ENCODE measurements at places on chromosomes 5 and 9.

DNA sequence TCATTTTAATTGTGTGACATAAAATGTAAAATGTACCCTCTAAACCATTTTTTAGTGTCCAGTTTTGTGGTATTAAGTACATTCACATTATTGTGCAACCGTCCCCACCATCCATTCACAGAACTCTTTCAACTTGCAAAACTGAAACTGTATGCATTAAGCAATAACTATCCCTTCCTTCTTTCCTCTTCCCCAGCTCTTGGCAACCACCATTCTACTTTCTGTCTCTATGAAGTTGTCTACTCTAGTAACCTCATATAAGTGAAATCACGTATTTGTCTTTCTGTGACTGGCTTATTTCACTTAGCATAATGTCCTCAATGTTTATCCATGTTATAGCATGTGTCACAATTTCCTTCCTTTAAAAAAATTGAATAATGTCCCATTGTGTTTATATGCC, 142.4 kb downstream of the C9orf152 start:
- DNase-seq = no peak

GRCh38 chr9:68975365-68976043, 38.4 kb downstream of the PRKACG start:
- DNase-seq = no peak

- no peak for DNase-seq
Measured at GRCh38 chr5:98906756-98907355, 22.0 kb downstream of the CHD1 start.

DNA sequence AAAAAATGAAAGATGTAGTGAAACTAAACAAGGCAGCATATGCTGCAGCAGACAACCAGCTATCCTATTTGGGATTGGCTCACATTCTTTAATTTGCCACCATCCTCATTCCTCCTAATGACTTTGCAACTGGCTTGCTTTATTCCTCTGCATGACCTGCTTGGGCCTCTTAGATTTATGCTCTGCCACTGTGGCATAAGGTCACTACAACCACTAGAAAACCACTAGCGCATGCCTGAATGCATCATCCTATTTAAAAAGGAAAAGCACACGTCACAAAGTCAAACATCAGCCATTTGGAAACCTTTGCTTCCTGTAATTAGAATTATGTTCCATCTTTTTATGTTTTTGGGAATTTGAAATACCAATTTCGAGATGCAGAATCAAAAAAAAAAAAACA, 40.8 kb upstream of the CCDC152 start:
- no peak for DNase-seq

- peak; percentile 53 for DNase-seq
Measured at GRCh38 chr5:60687927-60688720, 11.8 kb downstream of the DEPDC1B start.

- no peak for DNase-seq
Measured at GRCh38 chr5:133930061-133930812, 38.2 kb downstream of the C5orf15 start.

DNA sequence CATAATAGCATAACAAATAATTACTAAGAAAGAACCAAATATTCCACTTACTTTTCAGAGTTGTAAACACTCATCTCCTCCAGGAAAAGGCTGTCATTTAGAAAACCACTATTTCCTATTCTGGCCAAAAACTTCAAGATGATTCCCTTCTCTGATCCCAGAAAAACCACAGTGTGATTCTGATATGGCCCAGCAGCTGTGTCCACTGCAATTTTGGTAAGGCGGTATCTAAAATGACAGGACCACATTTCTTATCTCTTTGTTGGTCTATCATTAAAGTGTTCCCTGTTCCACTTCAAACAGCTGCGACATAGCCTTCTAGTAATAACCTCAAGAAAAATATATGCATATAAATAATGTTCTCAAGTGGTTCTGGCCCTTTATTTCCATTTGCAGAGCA, 96.1 kb downstream of the SEMA6A start:
- no peak for DNase-seq

GRCh38 chr5:80411589-80412219, 3.8 kb downstream of the ZFYVE16 start:
- DNase-seq = no peak

GRCh38 chr5:97043511-97043910, 98.9 kb downstream of the LIX1 start:
- no peak for DNase-seq

- no peak for DNase-seq
Measured at GRCh38 chr9:126423142-126423915, 96.7 kb downstream of the MVB12B start.

DNA sequence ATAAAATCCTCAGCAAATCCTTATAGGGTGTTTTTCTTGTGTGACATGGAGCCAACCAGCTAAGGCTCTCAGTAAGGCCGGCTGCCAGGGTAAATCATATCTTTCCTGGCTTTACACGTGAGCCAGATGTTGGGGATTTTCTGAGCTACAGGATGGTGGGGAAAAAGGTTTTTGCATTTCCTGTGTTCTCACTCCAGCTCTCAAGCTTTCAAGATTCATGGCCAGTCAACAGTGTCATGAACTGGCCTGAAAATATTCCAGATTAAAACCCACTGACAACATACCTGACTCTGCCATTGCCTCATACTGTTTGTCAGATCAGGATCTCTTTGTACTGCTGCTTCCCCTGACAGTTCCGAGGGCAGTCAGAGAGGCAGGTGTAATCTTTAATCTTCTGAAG, 306.9 kb downstream of the GLIS3 start:
- DNase-seq = no peak

DNA sequence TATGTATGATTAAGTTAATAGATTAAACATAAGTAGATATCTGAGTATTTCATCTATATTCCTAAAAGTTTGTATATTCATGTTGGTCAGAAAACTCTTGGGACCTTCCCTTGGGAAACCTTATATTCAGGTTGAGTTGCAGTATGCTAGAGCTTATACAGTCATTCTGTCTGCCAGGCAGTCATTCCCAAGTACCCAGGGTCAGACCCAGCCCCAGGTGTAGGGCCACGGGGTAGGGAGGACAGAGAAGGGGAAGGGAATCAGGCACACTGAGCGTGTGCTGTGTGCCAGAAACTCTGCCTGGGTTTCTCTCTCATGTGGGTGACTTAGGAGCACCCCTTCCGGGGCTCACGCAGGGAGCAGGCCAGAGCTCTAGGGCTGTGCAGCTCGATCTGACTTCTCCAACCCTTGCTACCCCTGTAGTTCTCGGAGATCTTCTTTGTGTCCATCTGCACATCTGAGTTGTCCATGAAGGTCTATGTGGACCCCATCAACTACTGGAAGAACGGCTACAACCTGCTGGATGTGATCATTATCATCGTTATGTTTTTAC, 28.2 kb downstream of the CATSPER3 start:
- peak; percentile 2 for DNase-seq

- no peak for DNase-seq
Measured at GRCh38 chr5:84372066-84372695, 12.5 kb downstream of the EDIL3 start.

GRCh38 chr9:73091909-73092308, 59.8 kb upstream of the ANXA1 start:
- DNase-seq = no peak

DNA sequence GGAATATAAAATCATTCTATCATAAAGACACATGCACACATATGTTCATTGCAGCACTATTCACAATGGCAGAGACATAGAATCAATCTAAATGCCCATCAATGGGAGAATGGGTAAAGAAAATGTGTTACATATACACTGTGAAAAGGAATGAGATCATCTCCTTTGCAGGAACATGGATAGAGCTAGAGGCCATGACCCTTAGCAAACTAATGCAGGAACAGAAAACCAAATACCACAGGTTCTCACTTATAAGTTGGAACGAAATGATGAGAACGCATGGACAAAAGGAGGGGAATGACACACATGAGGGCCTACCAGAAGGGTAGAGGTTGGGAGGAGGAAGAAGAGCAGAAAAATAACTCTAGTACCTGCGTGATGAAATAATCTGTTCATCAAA, 21.0 kb upstream of the RANBP6 start:
- DNase-seq = no peak

GRCh38 chr5:58459146-58460001, 512 bp downstream of the PLK2 start:
- DNase-seq = peak; percentile 12

DNA sequence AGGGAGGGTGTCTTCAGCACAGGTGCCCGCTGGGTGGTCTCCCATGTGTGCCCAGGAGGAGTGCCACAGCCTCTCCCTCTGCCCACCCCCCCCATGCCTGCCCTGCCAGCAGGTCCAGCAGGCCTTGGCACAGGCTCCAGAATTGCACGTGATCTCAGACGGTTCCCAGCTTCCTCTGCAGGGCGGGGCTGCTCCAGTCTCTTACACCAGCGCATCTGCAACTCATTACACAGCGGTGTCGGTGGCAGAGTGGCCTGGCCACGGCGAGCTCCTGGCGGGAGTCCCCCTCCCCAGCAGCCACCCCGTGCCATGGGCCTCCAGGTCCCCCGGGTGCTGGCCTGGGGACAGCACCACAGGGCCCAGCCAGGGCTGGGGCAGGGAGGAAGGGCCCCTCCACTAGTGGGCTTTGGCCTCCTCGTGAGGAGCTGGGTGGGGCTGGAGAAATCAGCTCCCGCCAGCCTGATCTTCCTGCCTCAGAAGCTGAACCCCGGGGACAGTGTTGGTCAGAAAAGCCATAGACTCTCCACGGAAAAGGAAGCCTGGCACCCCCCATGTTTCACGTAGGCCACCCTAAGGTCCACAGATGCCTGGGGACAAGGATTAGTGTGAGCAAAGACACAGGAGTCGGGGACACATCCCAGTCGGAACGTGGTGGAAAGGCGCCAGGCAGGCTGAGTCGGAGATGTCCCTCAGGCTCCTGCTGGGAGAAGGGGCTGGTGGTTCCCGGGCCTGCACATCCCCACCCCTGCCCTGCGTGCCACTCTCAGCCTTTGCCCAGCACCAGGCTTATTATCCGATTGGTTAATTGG, 40.2 kb downstream of the RXRA start:
- DNase-seq = peak; percentile 21

- DNase-seq = no peak
Measured at GRCh38 chr5:14297697-14298096, 154.6 kb downstream of the TRIO start.

DNA sequence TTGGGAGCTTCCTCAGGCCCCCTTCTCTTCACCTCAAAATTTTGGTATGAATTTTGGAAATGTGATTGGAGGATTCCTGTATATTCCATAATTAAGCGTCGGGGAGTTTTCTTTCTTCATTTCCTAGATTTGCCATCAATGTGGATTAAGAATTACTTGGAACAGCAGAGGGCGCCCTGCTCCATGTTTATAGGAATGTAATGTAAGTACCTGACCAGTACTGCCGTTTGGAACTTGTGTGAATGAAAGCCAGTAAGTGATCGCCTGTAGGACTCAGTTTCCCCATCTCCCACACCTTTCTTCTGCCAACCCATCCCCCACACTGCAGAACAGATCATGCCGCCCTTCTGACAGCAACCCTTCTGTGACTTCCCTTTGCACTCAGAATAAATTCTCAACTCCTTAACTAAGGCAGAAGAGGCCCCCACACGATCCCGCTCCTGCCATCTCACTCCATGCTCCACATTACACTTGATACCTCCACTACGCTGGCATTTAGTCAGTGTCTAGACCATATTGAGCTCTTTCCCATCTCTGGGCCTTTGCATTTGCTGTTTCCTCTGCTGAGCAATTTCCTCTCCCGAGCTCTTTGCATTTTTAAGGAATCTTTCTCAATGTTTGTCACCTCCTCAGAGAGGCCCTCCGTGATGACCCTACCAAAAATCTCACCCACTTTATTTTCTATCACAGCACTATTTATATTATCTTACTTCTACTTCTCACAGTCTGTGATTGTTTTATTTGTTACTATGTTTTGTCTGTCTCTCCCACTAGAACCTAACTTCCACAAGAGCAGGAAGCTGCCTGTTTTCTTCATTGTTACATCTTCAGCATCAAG, 79.5 kb upstream of the HTR4 start:
- peak; percentile 40 for DNase-seq

DNA sequence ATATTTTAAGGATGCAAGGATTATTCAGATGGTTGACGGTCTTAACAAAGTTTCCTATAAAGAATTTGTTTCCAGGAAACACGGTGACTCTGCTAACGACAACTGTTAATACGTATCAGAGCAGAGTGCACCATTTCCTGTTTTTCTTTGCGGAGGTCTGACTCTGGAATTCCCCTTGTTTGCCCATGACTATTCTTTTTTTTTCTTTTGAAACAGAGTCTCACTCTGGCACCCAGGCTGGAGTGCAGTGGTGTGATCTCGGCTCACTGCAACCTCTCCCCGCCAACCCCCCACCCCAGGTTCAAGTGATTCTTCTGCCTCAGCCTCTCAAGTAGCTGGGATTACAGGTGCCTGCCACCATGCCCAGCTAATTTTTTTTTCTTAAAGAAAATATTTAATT, 115.9 kb downstream of the CDC42SE2 start:
- no peak for DNase-seq

- peak; percentile 15 for DNase-seq
Measured at GRCh38 chr5:90473396-90474234, 956 bp downstream of the MBLAC2 start.

DNA sequence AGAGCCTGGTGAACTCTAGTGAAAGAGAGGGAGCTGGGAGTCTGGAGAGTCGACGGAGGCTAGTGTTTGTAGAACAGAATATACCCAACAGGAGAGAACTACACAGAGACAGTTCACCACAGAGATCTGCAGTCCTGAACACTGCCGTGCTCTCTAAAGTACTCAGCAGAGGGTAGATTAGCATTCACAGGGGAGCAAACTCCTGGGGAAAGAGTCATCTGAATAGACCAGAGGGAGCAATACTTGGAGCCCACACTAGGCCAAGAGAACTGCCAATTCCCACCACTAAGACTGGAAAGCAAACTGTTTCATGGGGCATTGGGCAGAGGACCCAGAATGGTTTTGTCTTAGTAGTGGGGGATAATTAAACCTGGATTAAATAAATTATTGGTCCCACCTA, 235.6 kb downstream of the EDIL3 start:
- DNase-seq = no peak

DNA sequence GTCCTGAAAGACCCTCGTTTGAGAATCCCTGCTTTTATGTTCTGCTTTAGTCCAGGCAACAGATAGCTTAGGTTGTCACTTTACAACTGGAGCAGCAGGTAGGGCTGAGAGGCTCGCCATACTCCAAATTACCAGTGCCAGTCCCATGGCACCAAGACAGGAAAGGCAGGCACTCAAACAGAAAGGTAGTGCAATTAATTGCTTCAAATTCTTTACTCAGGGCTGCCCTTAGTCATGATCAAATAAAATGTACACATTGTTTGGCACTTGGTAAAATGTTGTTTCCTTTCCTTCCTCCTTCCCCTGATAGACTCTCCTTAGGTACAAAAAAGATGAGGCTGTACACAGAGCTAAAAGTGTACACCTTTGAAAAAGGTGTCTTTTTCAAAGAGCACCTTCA, 115.8 kb upstream of the CCDC152 start:
- no peak for DNase-seq

GRCh38 chr9:16461137-16461840, 409.2 kb downstream of the BNC2 start:
- DNase-seq = no peak

- no peak for DNase-seq
Measured at GRCh38 chr5:55634209-55634805, 77.8 kb downstream of the SLC38A9 start.

GRCh38 chr9:121196389-121196788, 5.3 kb downstream of the RAB14 start:
- no peak for DNase-seq

All from HEK293T (cell line).